Activated T-cell treated with anti-CD3 and anti-CD28 coated beads, Interleukin-2, amount 50 U/mL, for 4 hours (primary cell): ENCODE measurements at places on chromosomes 2 and 18. TPM values are rescaled to one million over a fixed set of nuclear protein-coding genes. Genes with fewer than 3 reads are reported as not detected.

DNA sequence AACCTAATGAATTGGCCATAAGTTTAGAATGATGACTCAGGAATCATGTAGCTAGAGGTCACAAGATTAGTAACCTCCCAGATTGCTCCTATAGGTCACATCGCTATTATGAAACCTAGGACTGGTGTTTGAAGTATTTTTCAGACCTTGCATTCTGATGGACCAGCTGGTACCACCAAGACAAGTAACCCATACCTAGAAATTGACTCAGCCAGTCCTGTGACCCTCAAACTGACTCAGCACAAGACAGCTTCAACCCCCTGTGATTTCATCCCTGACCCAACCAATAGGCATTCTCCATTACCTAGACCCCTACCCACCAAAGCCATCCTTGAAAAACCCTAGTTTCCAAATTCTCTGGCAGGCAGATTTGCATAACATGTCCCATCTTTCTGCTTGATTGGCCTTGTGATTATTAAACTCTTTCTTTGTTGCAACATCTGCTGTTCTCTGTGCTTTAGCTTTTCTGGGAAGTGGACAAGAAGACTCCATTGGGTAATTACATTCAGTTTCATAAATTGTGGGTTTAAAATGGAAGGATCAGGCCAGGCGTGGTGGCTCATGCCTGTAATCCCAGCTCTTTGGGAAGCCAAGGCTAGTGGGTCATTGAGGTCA, 254.9 kb downstream of the IRS1 start:
- no peak for DNase-seq

- DNase-seq: no peak
These were observed 14.3 kb downstream of the DSG2 start for GRCh38 chr18:31512203-31512764.

GRCh38 chr18:70228536-70228935, 23.0 kb upstream of the RTTN start:
- DNase-seq: no peak

- no peak for DNase-seq
These were observed 222.9 kb downstream of the MYT1L start for GRCh38 chr2:2108189-2108588.

DNA sequence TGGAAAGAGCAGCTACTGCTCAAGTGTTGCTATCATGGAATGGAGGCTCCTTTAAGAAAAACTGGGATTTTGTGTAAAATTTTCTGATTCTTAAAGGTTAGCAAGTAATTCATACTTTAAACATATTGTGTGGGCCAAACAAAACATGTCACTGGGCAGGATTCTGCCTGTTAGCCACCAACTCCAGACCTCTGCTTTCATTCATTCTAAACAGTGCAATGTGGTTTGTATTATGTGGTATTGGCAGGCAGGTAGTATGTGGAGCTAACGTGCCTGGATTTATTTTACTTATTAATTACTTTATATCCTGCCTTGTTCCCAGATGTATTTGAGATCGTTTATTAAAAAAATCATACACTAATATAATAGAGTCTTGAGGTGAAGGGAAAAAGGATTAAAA, 1521.3 kb upstream of the ACVR2A start:
- DNase-seq: no peak

DNA sequence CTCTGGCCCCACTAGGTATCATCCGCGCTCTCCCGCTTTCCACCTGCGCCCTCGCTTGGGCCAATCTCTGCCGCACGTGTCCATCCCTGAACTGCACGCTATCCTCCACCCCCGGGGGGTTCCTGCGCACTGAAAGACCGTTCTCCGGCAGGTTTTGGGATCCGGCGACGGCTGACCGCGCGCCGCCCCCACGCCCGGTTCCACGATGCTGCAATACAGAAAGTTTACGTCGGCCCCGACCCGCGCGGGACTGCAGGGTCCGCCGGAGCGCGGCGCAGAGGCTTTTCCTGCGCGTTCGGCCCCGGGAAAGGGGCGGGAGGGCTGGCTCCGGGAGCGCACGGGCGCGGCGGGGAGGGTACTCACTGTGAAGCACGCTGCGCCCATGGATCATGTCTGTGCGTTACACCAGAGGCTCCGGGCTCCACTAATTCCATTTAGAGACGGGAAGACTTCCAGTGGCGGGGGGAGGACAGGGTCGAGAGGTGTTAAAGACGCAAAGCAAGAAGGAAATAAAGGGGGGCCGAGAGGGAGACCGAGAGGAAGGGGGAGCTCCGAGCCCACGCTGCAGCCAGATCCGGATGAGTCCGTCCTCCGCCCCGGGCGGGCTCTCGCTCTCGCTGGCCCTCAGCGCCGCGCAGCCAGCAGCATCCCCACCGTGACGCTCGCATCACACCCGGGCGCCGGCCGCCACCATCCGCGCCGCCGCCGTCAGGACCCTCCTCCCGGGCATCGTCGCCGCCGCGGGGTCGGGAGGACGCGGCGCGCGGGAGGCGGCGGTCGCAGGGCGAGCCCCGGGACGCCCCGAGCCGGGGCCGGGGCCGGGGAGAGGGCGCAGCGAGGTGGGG, 664 bp downstream of the NETO1 start:
- no peak for DNase-seq

GRCh38 chr18:77062518-77063003, 70.0 kb downstream of the MBP start:
- DNase-seq: peak; percentile 51

GRCh38 chr18:68759308-68759707, 38.6 kb upstream of the CCDC102B start:
- DNase-seq: no peak

DNA sequence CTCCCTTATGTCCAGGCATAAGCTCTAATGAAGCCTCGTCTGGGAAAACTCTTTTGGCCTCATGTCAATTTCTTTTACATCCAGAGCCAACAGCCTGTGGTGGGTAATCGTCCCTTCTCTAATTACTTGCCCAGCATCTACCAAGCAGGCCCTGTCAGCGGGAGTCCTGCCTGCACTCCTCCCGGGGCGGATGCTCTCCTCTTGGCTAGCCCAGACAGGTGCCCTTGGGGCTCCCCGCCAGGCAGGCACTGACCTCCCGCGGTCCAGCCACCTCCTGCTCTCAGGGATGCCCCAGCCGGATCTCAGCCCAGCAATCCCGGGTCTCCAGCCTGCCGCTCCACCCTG, 74.2 kb downstream of the NCAPH start:
- DNase-seq: no peak

DNA sequence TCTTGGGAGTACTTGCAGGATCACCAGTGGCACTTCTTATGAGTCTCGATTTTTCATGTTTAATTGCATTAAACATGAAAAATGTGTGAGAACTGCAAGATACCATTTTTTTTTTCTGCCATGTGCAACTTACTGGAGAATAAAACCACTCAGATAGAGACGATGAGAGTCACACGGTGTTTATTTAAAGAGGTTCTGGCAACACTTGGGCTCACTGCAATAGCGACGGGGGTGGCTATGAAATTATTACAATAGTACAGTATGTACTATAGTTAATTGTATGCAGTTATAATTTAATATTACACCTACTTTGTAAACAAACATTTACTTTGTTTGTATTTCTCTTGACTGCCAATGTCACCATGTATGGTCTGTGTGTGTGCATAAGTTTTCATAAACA, 479.8 kb downstream of the NUP35 start:
- DNase-seq: no peak

GRCh38 chr2:38454081-38454480, 77.0 kb upstream of the ATL2 start:
- DNase-seq: no peak

- DNase-seq: no peak
These were observed 123.5 kb downstream of the GLI2 start for GRCh38 chr2:120859128-120859527.

- DNase-seq: no peak
These were observed 99.6 kb upstream of the UPP2 start for GRCh38 chr2:158002079-158002478.

DNA sequence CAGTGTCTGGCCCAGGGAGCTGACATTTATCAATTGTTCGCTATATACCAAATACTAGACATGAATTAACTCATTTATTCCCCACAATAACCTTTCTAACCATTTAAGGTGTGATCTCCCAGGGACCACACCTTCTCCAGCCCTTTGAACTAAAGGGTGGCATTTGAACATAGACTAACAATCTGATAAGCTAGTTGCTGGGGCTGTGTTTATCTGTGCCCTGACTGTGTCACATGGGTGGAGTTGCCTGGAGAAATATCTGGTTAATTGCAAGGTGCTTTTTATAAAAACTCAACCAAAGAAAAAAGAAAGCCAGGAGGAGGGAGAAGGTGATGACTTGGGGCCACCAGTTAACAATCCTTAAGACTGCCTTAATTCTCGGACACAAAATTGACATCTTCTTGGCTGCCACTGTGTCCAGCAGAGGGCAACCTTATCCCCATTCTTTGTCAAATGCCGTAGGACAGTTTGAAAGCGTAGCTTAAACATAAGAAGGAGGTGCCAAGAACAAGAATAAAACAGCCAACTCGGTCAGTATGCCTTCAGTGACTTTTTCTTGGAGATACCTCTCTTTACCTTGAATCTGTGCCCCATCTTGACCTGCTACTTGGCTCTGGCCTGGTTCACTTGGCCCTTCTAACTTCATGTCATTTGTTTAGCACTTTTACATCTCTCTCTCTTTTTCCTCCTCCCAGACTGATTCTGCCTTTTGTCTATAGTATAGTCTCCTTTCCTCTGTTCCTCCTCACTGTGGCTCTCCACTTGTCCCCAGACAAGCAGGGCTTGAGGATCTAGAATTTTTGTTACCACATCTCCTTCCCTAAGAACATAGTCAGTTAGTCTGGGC, 183.4 kb downstream of the MYO3B start:
- peak; percentile 23 for DNase-seq

GRCh38 chr2:215536510-215536909, 100.6 kb upstream of the FN1 start:
- DNase-seq: no peak

- no peak for DNase-seq
These were observed 774.3 kb upstream of the HS6ST1 start for GRCh38 chr2:129092956-129093355.

- DNase-seq: no peak
These were observed 435.6 kb upstream of the HS6ST1 start for GRCh38 chr2:128754246-128754724.

- no peak for DNase-seq
These were observed 7.2 kb downstream of the AGAP1 start for GRCh38 chr2:235500761-235501672.

- no peak for DNase-seq
These were observed 13.0 kb downstream of the TEX44 start for GRCh38 chr2:231605607-231606091.

- DNase-seq: no peak
These were observed 389.6 kb downstream of the TRIB2 start for GRCh38 chr2:13106302-13106701.

GRCh38 chr2:233426619-233427342, 72.5 kb downstream of the DGKD start:
- DNase-seq: peak; percentile 56

DNA sequence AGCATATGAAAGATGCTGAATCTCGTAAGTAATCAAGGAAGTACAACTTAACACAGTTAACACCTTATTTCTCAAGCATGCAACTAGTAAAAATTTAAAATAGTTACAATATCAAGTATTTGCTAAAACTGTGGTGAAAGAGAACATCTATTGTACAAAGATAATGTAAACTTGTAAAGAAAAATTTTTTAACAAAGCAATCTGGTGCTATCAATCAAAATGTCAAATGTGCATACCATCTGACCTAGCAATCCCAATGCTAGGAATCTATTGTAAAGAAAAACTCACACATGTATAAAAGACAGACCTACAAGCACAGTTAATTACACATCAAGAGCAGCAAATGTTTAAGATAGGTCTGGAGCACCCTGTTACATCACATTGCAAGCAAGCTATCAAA, 90.1 kb downstream of the SLC66A3 start:
- no peak for DNase-seq

GRCh38 chr2:225600444-225600843, 200.9 kb downstream of the NYAP2 start:
- no peak for DNase-seq

DNA sequence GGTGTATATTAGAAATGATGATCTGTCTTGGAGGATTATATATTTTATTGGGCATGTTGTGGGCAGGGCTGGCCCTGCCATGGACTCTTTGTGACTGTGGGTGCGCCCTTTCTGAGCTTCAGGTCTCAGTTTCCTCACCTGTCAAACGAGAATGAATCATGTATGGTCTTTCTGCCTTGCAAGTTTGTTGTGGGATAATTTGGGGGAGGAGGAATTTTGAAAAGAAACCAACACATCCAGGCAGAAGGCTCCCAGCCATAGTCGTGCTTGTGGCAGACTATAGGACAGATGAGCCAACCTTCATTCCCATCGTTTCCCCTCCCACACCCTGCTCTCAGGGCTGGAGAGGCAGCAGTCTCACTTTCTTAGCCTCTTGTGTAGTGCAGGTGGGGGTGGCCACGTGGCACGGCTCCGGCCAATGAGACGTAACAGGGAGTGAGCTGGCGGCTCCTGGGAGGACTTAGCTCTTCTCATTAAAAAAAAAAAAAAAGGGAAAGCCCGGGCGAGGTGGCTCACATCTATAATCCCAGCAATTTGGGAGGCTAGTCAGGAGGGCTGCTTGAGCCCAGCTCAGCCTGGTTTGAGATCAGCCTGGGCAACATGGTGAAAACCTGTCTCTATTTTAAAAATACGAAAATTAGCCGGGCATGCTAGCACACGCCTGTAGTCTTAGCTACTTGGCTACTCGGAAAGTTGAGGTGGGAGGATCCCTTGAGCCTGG, 63.1 kb downstream of the RHOB start:
- no peak for DNase-seq

GRCh38 chr2:207167099-207167923, 1.6 kb upstream of the KLF7 start:
- no peak for DNase-seq

GALM gene
- total RNA-seq: 58.8 TPM

SPATA3 gene
- not detected for total RNA-seq

MAB21L4 gene
- total RNA-seq: not detected

SERPINB3 gene
- not detected for total RNA-seq

HOXD8 gene
- not detected for total RNA-seq

CROCC2 gene
- total RNA-seq: not detected

ZCCHC2 gene
- total RNA-seq: 31.9 TPM

ADCYAP1 gene
- total RNA-seq: not detected

SERPINB12 gene
- not detected for total RNA-seq
